ENCODE measurements at places on chromosomes 3 and 15.

GRCh38 chr15:47618241-47618640 is 99.1 kb upstream of the SEMA6D start:
- DNase-seq = no peak

DNA sequence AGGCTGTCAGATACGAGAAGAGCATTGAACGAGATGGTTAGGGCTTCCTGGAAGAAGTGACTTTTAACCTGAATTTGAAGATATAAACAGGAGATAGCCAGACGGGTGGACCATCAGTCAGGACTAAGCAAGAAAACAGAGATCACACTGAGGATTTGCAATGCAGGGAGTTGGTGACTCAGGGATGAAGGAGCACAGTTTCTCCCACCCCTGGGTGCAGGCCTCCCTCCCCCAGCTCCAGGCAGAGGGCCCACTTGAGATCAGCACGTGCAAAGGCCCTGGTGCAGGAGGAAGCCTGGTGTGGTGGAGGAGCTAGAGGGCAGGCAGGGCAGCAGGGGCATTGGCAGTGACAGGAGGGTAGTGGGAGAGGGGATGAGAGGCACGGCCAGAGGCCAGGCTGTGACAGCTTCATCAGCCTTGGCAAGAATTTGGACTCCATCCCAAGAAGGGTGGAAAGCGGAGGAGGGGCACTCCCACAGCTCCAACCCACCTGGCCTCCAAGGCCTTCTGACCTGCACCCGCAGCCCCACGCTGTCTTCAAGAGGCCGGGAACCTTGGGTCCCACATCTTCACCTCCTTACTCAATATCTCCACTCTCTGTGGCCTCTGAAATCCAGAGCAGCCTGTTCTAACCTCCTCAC is 8.7 kb upstream of the PCSK6 start:
- no peak for DNase-seq

GRCh38 chr3:158165141-158165655 is 55.3 kb downstream of the RSRC1 start:
- no peak for DNase-seq

GRCh38 chr3:157113832-157114505 is 46.0 kb downstream of the CCNL1 start:
- no peak for DNase-seq

GRCh38 chr3:99509224-99509623 is 129.2 kb upstream of the COL8A1 start:
- DNase-seq = no peak
